Brain pericyte (primary cell): ENCODE measurements at places on chromosomes 13 and 19.

- DNase-seq: no peak
Measured at GRCh38 chr19:33343859-33344572, 29.5 kb upstream of the CEBPG start.

DNA sequence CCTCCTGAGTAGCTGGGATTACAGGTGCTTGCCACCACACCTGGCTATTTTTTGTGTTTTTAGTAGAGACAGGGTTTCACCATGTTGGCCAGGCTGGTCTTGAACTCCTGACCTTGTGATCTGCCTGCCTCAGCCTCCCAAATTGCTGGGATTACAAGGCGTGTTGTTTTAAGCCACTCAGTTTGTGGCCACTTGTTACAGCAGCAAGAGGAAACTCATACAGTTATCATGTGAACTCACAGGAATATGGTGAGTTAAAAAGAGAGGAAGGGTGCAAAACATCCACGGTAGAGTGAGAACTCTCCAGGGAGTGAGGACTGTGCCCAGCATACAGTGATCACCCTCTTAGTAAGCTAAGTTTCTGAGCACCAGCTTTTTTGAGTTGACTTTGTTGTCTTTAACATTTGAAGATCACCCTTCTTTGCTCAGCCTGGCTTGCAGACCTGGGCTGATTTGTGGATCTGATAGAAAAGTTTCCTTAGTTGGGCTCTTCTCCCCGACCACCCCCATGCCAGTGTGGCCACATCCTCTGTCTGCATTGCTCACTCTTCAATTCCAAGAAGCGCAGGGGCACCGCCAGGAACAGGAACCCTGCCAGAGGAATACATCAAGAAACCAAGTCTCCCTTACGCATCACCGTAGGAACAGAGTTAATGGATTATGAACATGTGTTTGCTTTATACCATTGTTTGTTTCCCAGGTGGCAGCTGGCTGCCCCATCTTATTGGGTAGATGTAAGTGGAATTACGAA lies 16.0 kb downstream of the ALOX5AP start:
- no peak for DNase-seq

DNA sequence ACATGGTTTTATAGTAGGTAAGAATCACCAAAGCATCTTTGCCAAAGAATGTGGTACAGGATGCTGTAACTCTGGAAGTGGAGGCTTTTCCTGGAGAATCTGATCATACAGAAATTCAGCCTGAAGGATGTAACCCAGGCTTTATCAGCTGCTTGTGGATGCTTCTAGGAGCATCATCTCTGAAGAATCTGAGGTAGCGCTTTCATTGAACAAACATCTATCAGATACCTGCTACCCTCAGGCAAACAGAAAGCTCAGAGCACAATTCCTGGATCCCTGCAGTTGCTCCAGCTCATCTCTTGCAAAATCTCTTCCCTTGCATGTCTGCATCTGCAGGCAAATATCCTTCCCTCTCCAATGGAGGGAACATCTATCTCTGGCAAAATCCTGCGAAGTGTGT lies 9.3 kb downstream of the FAM124A start:
- DNase-seq: no peak

DNA sequence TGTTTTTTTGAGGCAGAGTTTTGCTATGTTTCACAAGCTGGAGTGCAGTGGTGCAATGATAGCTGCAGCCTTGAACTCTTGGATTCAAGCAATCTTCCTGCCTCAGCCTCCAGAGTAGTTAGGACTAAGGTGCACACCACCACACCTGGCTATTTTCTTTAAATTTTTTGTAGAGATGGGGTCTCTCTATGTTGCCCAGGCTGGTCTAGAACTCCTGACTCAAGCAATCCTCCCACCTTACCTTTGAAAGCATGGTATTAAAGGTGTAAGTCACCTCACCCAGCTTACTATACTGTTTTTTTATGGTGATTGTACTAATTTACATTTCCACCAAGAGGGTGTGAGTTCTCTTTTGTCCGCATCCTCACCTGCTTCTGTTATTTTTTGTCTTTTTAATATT lies 110.0 kb downstream of the FREM2 start:
- DNase-seq: no peak

- DNase-seq: no peak
Measured at GRCh38 chr13:29743201-29743786, 107.1 kb downstream of the UBL3 start.

GRCh38 chr19:3304871-3305423 lies 61.4 kb upstream of the NFIC start:
- DNase-seq: peak; percentile 17

- DNase-seq: no peak
Measured at GRCh38 chr19:7272856-7273578, 21.2 kb downstream of the INSR start.

DNA sequence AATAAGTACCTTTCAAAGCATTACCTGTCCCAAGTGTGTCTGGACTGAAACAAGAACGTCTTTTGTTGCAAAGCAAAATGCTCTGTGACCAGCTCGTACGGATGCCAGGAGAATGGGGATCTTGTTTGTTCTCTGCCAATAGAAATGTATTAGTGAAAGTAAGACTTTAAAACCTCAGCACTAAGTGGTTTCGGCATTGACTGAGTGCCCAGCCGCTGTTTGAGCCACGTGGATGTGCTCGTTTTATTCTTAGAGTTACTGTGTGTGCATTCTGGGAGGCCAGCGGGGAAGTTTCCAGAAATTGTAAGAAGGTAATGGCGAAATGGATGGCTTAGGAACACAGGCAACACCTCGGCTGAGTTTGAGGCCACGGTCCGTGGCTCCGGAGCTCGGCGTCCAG lies 117.1 kb upstream of the USP29 start:
- no peak for DNase-seq

DNA sequence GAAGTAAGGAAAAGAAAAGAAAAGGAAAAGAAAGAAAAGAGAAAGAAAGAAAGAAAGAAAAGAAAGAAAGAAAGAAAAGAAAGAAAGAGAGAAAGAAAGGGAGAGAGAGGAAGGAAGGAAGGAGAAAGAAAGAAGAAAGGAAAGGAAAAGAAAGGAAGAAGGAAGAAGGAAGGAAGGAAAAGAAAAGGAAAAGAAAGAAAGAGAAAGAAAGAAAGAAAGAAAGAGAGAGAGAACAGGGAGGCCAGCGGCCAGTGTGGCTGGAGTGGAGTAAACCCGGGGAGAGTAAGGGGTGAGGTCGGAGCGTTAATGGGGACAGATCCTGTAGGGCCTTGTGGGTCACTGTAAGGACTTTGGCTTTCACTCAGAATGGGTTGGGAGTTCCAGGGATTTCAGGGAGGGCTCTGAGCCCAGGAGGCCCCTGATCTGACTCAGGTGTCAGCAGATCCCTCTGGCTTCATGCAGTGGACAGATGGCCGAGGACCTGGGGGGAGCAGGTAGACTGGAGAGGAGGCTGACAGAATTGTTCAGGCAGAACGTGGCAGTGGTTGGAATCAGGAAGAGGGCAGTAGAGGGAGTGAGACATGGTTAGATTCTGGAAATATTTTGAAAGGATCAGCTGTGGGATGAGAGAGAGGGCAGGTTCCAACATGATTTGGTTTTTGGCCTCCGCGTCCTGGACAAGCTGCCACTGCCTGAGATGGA lies 19.8 kb upstream of the FXYD3 start:
- no peak for DNase-seq

DNA sequence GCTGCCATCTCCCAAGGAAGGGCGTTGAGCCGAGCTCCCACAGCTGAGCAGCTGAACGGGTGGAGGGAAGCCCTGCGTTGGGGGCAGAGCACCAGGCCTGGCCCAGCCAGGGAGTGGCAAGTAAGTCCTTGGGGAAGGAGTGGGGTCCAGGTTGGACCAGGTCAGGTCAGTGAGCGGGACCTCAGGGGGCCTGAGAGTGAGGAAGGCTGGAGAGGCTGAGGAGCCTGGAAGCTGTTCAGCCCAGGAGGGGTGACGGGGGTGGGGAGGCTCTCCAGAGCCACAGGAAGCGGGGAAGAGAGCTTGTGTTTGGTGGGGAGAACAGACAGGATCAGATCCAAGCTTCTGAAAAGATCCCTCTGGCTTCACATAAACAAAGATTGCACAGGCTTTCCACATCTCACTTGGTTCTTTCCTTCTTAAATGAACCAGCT lies 55.4 kb upstream of the ATP12A start:
- DNase-seq: no peak

DNA sequence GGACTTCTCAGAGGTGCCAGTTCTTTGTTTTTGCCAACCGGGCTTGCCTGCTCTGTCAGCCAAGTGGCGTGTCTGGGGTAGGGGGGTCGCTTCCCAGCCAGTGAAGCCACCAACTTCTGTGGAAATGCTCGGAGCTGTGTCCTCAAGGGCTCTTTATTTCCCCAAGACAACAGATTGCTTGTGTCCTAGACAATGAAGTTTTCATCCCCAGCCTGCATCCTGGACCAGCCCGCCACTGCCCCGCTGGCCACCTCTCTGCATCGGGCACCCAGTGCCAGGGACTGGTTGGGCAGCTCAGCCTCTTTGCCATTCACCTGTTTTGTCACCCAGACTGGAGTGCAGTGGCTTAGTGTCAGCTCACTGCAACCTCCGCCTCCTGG lies 3.7 kb downstream of the RAB11B start:
- DNase-seq: no peak

- DNase-seq: no peak
Measured at GRCh38 chr13:41774605-41775218, 186.2 kb downstream of the VWA8 start.
